CD4-positive, alpha-beta T cell treated with Interleukin-4 for 4 hours (primary cell): ENCODE measurements at places on chromosomes 2 and 18.

DNA sequence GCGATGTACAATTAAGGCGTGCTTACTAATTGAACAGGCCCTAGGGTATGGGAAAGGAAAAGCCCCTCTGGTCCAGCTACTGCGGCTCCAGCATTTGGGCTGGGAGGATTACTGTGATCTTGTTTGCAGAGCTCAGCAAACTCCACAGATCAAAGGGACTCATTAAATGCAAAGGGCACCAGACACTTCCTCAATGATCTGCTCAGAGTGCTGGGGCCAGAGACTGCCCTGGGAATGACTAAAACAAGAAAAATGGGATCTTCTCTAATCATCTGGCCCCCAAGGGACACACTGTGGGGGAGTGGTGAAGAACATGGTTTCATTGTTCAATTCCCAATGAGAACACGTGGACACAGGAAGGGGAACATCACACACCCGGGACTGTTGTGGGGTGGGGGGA, 85.0 kb downstream of the MARCHF4 start:
- no peak for DNase-seq

- DNase-seq = no peak
These were observed 81.9 kb downstream of the MEP1B start for GRCh38 chr18:32271672-32272208.

DNA sequence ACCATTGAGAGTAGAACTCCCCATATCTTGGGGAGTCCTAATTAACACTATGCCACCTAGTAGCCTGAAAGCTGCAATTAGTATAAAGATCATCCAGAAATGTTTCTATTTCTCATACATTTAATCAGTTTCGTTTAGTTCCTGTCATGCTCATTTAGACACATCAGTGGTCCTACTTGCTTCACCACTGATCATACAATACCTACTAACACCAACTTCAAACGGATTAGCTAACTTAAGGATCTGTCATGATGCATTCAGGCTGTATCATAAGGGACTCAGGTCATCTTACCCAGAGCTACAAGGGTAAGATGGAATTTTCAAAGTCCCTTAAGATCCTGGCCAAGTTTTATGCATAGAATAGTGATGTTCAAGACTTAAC, 6.8 kb downstream of the SRSF7 start:
- no peak for DNase-seq

DNA sequence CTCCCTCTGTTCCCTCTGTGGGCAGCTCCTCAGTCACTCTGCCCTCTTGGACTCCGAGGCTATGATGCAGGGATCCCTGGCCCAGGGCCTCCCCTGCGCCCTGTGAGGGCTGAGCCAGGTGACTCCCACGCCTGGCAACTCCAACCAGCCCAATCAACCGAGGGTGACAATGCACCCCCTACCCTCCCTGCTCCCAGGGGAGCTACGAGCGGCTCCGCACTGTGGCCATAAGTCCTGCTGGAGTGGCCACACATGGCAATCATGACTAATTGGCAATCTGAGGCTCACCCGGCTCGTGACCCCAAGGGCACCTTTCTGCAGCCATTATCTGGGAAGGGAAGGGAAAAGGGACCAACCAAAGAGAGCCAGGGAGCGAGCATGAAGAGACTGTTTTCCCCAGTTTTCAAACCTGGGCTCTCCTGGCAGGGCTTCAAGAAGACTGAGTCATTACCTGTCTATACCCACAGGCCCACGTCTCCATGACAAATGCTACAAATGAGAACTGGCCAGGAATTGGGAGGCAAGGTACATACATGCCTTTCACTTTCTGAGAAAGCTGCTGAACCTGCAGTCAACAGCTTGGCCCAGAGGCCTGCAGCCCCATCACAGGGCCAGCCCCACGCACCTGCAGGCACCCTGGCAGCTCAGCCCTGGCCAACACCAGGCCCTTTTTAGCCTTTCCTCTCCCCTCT, 45.1 kb downstream of the RPL31 start:
- no peak for DNase-seq

GRCh38 chr2:179226203-179226960, 38.2 kb downstream of the SESTD1 start:
- DNase-seq = no peak

- no peak for DNase-seq
These were observed 94.3 kb downstream of the SOCS6 start for GRCh38 chr18:70382992-70383717.

DNA sequence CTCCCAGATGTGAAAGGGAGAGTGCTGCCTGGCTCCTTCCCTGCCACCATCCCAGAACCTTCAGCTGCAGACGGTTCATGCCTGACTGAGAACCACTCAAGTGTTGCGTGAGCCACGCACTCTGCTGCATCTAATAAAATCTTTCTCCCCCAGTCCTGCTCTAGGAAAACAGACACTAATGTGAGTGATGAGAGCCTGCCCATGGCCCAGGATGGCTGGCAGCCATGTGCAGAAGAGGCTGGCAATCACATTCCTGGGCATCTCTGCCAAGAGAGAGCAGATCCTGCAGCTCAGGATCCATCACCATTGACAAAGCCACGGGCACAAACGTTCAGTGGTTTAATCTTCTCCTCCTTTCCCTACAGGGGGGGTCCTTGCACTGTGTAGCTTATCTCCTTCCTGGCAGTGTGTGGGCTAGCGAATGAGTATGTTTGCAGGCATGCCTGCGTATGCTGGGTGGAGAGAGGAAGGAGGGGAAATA, 477.5 kb downstream of the SLC4A3 start:
- DNase-seq = no peak

DNA sequence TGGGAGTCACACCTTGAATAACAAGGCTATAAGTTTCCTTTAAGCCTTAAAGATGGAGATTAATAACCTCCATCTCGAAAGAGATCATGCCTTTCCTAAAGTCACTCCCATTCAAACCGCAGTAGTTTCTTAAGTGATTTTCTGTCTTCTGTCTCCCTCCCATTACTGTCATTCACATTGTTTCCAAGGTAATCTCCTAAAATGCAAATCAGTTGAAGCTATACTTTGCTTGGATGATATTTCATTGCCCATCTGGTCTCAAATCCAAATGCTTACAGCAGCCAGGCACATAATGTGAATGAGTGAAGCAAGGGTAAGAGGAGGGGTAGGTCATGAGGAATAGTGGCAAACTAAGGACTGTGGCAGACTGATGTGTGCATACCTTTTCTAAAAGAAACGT, 116.4 kb downstream of the CCDC141 start:
- no peak for DNase-seq

- DNase-seq = no peak
These were observed 314.5 kb upstream of the CHAC2 start for GRCh38 chr2:53452957-53453748.
